ENCODE measurements at places on chromosomes 13 and 19.

- peak; percentile 73 for DNase-seq
Observed at GRCh38 chr19:43755256-43755801, 567 bp upstream of the SMG9 start.

DNA sequence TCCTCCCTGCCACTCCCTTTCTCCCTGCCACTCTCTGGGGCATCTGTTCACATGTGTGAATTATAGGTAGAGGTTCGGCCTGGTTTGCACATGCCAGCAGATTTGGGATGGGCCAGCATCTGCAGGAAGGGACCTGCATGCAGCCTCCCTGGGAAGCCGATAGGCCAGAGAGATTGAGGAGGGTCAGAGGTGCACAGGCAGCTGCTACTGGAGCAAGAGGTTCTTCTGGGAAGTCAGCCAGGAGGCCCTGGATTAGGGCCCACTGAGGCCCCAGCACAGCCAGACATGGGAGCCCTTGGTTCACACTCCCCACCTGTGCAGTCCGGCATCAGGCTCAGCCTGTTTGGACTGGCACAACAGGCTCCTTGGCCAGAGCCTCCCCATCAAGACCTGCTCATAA lies 12.1 kb downstream of the TUBA3C start:
- no peak for DNase-seq

DNA sequence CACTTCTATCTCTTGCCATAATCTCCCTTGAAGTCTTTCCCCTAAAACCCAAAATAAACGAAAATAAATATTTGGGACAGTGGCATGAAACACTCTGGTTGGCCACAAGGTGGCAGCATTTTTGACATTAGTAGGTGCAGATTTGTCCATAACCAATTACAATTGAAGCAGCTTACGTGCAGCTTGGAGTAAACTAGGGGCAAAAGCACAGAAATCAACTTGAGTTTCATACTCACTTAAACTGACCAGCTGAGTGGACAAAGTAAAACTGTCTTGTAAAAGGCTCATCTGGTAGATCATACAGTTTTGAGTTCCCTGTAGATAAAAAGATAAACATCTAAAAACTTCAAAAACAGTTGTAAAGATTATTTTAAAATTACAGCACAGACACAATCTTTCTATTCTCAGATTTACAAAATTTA lies 18.8 kb downstream of the PDCD5 start:
- DNase-seq, result peak; percentile 73

DNA sequence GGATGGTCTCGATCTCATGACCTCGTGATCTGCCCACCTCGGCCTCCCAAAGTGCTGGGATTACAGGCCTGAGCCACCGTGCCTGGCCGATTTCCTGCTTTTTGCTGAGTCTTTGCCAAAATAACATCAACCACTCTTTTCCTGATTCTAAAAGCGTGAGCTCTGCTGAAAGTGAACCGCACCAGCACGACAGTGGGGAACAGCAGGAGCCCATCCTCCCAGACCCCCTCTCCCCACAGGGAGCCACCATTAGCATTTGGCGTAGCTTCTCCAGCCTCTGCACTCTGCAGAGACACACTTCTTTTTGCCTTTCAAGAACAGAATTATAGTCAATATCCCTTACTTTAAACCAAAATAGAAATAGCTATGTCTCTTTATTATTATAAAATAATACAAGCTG lies 41.3 kb downstream of the MYH14 start:
- no peak for DNase-seq

DNA sequence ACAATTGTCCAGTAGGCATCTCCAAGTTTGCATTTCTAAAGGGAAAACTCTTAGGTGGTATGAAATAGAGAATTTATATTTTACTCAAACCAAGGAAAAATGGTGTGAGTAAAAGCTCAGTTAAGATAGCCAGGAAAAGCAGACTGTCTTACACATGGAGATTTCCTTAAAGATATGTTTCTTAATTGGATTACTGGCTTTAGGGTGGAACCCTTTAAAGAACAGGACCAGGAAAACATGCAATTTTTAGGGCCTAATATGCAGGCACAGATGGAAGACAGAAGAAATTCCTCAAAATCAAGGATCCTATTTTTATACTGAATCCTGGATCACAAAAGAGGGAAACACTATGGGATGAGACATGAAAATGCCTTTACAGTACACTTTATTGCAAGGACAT lies 100.3 kb upstream of the PCDH17 start:
- no peak for DNase-seq

DNA sequence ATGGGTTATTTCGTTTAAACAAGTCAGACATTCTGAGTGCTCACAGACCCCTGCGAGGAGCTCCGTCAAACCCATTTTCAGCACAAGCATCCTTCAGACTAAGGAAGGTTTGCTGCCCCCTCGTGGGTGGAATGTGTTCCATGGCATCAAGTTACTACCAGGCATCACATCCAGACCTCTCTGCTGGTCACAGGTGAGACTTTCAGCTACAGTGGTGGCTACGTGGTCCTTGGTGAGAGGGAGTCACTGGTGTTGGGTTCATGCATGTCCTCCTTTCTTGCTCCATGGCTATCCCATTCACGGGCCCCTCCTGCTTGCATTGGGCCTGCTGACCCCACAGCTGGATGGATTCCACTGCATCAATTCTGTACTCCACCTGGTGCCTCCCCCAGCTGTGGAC lies 9.1 kb upstream of the LILRB5 start:
- DNase-seq, result peak; percentile 41

GRCh38 chr13:87459419-87459818 lies 211.8 kb upstream of the SLITRK5 start:
- no peak for DNase-seq

- no peak for DNase-seq
Observed at GRCh38 chr13:76035711-76036110, 399.6 kb downstream of the LMO7 start.

DNA sequence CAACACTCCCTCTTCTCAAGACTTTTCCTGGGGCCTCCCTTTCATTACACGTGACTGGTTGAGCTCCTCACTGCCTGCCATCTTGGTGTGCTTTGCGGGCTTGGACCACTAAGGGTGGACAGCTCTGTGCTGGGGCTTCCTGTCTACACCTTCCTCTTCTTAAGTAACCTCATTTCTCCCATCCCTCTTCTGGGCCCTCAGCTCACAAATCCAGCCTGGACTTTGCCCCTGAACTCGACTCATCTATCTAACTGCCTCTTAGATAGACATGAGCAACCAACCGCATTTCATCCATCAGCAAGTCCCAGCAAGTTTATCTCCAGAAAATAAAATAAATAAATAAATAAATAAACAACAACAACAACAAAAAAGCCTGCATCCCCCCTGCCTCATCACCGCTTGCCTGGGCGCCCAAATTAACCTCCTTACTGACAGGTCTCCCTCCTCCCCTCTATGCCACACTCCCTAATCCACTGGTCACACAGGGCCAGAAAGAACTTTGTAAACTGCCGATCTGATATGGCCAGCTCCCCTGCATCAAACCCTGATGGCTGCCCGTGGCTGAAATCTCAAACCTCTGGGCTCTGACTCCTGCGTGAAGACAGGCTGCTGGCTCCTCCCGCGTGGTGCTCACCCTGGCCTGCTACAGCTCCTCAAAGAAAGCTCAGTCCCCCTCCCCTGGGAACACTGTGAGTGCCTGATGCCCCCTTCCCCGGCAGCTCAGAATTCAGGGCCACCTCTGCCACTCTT lies 7.8 kb downstream of the ISOC2 start:
- DNase-seq, result no peak
